Hematopoietic multipotent progenitor cell treated with erythropoietin and hydrocortisone succinate and interleukin-3 and kit ligand, for 15 days (in vitro differentiated cells): ENCODE measurements at places on chromosomes 7 and 10.

- DNase-seq, result no peak
These were observed 231.7 kb downstream of the USP6NL start for GRCh38 chr10:11379771-11380170.

DNA sequence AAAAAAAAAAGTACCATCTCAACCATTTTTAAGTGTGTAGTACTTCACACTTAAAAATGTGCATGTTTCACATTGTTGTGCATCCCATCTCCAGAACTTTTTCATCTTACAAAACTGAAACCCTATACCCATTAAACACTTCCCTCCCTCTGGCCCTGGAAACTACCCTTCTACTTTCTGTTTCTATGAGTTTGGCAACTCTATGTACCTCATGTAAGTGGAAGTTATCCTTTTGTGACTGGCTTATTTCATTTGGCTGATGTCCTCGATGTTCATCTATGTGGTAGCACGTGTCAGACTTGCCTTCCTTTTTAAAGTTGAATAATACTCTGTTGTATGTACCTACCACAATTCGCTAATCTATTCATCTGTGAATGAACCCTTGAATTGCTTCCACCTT is 12.2 kb downstream of the KCNMA1 start:
- DNase-seq, result no peak

DNA sequence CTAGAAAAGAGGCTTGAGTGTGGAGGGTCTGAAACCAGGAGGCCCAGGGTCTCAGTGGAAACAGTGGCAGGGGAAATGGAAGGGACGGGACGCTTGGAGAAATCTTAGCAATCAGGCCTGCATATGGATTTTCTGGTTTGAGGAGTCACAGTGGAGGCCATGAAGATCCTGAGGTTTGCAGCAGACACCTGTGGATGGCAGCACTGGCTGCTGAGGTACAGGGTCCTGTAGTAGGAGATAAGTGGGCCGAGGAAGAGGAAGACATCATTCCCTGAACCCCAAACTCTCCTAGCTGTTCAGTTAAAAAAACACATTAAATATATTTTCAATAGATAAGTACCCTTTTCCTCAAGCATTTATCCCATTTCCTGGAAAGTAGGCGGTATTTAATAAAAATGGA is 208.8 kb upstream of the IGFBP3 start:
- DNase-seq, result no peak

DNA sequence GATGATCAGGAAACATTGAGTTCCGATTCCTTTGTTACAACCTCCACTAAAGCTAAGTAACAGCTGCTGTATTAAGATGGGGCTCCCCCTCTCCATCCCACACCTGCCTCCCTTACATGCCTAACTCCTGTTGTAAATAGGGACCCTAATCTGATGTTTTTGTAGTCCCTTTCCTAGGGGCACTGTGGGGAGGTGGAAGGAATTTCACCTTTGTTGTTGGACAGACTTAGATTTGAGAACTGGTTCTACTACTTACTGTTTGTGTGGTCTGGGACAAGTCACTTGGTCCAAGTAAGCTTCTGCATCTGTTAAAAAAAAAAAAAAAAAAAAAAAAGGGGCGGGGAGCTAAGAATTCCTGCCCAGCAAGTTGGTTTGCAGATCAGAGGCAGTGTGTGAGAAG is 42.6 kb downstream of the KIAA1217 start:
- no peak for DNase-seq

GRCh38 chr10:71023704-71024283 is 135.4 kb upstream of the PCBD1 start:
- no peak for DNase-seq

DNA sequence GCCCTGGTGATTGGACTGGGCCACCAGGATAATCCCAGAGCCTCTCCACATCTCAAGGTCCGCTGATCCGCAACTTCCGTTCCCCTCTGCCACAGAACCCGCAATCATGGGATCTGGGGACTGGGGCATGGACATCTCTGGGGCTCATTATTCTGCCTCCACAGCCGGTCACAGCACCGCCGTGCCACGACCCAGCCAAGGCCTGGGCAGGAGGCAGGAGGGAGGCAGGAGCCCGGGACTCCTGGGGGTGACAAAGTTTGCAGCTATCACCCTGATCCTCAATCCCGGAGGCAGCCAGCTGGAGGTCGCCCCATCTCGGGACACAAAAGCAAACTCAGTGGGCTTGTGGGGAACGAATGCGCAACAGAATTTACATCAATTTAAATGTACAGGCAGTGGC is 42.9 kb upstream of the TNRC18 start:
- DNase-seq, result no peak

- no peak for DNase-seq
These were observed 15.6 kb downstream of the FAM107B start for GRCh38 chr10:14758994-14759664.

DNA sequence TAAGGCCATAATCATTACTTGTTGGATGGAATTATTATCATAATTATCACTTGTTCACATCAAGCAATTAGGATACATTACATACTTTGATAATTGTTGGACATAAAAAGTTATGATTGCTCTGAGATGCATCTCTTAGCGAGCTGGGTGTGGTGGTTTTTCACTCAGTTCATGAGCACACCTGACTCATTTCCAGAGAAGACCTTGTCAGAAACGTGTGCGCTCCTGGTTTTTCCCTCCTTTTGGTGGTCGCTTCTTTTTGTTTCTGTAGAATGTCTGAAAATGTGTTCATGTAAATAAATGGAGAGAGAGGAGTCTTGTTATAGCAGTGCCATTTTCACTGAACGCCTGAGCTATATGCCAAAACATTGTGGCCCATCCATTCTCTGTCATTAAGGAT is 141.3 kb downstream of the PAXIP1 start:
- DNase-seq, result no peak

DNA sequence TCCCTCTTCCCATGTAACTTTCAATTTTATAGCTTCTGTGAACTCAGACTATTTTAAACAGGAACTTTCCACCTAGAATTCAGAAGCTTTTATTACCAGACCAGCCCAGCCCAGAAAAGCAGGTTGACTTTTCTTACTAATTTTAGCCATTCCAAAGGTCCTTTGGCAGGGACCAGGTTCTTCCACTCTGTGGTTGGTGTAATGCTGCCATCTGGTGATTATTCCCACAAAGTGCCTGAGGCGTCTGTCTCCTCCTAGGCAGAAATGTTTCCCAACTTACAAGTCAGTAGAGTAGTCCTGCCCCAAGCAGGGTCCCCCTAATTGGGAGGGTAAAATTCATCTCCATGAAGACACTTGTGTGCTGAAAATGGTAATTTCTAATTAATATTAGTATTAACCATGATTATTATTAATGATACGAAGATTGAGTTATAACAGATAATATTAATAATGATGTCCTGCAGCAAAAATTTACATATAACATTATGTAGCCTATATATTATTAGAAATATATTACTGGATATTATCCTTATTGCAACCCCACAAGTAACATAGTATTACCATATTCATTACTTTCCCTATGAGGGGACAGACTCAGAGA is 53.0 kb upstream of the PPP1R17 start:
- DNase-seq, result peak; percentile 4

DNA sequence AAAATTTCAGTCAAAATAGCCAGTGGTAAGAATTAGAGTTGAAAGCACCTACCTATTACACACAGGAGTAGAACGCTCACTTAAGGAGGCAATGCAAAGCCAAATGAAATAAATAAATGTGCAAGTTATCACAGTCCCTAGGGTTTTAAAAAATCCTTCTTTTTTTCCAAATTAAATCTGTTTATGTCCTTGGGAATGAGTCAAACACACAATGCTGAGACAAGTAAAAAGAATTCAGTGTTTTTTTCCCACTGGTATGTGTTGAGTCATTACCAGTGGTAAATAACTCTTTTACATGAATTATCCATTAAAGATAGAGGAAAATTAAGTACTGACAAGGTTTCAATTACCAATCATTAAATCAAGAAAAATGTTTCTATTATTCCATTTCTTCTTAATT is 438.6 kb downstream of the TNS3 start:
- DNase-seq, result no peak

GRCh38 chr10:130440494-130440893 is 304.3 kb downstream of the GLRX3 start:
- DNase-seq, result no peak

DNA sequence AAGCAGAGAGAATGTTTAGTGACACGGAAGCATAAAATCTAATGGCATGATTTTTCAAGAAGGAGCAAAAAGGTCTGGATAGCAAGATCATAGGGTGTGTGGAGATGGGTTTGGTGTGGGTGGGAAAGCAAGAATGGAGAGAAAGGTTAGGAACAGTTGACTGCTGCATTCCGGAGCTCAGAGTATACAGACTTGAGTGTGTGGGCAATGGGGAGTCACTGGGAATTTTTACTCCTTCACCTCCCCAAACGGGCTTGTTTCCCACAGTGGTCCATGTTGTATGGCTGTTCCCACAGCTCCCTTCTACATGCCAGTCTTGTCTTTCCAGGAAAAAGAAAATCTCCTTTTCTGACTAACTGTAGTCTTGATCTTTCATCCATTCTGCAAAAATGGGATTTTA is 122.1 kb downstream of the CDK6 start:
- DNase-seq, result no peak

DNA sequence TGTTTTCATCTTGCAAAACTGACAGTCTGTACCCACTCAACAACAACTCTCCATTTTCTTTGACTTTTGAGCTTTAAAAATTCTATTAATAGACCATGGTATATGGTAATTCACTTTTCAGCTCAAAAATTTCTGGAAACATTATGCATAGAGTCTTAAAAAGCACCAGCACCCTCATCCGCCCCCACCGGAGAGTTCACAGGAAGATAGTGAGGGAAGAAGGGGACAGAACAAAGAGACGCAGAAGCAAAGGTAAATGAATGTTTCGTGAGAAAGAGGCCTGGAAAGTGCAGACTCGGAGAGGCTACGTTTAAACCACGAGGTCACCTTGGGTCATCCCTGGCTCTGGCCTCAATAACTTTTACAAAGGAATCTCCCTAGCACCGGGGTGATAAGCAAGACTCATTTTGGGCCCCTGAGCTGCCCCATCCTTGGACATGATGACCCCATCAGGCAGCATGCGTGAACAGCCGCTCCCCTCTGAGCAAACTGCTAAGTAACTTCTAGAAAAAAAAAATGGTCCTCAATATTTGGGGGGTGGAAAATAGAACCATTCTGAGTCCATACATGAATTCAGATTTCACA is 96.3 kb downstream of the CPXM2 start:
- DNase-seq, result no peak

- no peak for DNase-seq
These were observed 137.1 kb upstream of the MDFIC start for GRCh38 chr7:114784746-114785145.

GRCh38 chr10:14415676-14416307 is 85.1 kb upstream of the FRMD4A start:
- DNase-seq, result no peak

DNA sequence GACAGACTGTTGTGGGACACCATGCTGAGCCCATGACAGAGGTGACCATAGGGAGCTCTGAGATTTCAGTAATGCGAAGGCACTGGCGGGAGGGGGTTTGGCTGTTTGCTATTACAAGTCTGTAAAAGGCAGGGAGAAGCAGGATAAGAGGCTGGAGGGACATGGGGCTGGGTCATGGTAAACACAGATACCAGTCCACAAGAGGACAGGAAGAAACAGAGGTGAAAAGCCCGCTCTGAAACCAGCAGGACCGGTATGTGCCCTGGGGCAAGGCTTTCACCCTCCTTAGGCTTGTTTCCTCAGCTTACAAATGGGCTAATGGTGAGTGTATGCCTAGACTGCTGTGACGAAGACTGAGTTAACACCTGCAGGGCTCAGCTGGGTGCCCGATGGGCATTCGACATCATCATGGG is 34.1 kb downstream of the ANXA11 start:
- no peak for DNase-seq

DNA sequence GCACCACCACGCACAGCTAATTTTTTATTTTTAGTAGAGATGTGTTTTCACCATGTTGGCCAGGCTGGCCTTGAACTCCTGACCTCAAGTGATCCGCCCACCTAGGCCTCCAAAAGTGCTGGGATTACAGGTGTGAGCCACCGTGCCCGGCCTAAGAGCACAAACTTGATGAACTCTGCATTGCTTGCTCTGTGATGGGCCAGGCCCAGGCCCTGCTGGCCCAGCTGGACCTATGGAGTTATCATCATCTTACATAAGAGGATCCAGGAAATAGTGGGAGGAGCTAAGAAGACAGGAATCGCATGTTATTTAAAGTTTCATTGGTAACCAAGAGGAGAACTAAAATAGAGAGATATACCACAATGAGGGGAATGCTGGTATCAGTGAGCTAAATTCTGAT is 86.9 kb downstream of the DAGLB start:
- DNase-seq, result no peak

DNA sequence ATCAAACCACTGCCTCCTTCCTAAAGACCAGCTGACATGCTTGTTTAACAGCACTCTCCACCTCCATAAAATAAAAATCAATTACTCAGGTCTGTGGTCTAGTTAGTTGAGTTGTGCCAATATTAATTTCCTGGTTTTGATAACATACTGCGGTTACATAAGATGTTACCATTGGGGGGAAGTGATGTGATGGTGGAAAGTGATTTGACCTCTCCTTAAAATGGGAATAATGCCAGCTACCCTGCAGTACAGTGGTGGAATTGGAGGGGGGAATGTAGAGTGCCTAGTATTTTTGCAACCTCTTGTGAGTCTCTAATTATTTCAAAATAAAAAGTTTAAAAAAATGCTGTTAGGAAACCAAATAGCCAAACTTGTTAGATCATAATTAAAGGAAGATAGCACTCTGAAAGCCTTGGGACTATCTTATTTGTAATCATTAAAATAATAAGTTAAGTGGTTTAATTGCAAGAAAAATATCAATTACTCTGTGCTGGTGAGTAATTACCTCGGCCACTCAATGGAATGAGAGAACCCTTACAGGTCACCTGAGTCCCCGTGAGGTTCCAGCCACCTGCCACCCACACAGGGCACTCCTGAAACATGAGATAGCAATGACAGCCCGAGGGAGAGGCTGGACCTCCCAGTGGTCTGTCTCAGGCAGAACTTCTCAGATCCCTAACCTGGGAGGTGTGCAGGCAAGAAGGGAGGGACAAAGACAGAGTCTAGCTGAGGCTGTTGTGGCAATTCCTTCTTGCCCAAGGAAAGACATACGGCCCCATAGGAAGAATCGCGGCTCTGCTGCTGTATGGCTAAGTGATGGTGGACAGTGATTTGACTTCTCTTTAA is 94.1 kb downstream of the SH3PXD2A start:
- DNase-seq, result no peak

GRCh38 chr7:17948526-17949238 is 8.4 kb upstream of the SNX13 start:
- DNase-seq, result no peak

- DNase-seq, result peak; percentile 81
These were observed 2.0 kb upstream of the LZTS2 start for GRCh38 chr10:100997360-100998182.

DNA sequence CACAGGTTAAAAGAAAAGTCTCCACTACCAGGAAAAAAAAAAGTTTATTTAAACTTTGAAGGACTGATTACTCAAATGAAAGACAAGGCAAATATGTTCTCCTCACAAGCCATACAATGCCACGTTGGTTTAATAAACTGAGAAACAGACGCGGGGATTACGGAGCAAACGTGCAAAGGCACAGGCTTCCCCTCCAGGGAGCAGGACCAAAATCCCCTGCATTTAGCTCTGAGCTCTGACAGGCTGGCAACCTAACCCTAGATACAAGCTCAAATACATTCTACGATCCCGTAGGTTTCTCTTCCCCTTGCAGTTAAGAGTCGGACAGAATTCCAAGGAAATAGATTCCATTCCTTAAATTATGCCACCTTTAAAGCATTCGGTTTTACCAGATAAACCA is 7.7 kb upstream of the GRB10 start:
- DNase-seq, result no peak
